ENCODE measurements at places on chromosomes 3 and 15. TPM values are rescaled to one million over a fixed set of nuclear protein-coding genes. Genes with fewer than 3 reads are reported as not detected.

SERINC4 gene
- polyA plus RNA-seq: 0.47 TPM

GOLGA6L10 gene
- polyA plus RNA-seq: 0.45 TPM

EOGT gene
- 7.2 TPM for polyA plus RNA-seq

TASOR gene
- 22.0 TPM for polyA plus RNA-seq

PLA2G4D gene
- not detected for polyA plus RNA-seq

LYZL4 gene
- not detected for polyA plus RNA-seq

ISLR gene
- 18.8 TPM for polyA plus RNA-seq

PLSCR4 gene
- 11.9 TPM for polyA plus RNA-seq

TMEM212 gene
- polyA plus RNA-seq: not detected

NTRK3 gene
- 8.9 TPM for polyA plus RNA-seq

CTXN2 gene
- 0.15 TPM for polyA plus RNA-seq

AGBL1 gene
- polyA plus RNA-seq: not detected

C15orf62 gene
- 0.47 TPM for polyA plus RNA-seq

PLA2G4E gene
- polyA plus RNA-seq: not detected

TEX9 gene
- 9.4 TPM for polyA plus RNA-seq

ZBBX gene
- polyA plus RNA-seq: 0.73 TPM
